ENCODE measurements at places on chromosomes 6 and 20. TPM values are rescaled to one million over a fixed set of nuclear protein-coding genes. Genes with fewer than 3 reads are reported as not detected.

GRCh38 chr6:36239774-36240173, 30.1 kb upstream of the PNPLA1 start:
- no peak for DNase-seq

- DNase-seq, result no peak
Observed at GRCh38 chr6:34510299-34510698, 44.4 kb downstream of the PACSIN1 start.

TBXT gene
- not detected for total RNA-seq

- no peak for DNase-seq
Observed at GRCh38 chr6:4224067-4224978, 88.9 kb upstream of the ECI2 start.

DNA sequence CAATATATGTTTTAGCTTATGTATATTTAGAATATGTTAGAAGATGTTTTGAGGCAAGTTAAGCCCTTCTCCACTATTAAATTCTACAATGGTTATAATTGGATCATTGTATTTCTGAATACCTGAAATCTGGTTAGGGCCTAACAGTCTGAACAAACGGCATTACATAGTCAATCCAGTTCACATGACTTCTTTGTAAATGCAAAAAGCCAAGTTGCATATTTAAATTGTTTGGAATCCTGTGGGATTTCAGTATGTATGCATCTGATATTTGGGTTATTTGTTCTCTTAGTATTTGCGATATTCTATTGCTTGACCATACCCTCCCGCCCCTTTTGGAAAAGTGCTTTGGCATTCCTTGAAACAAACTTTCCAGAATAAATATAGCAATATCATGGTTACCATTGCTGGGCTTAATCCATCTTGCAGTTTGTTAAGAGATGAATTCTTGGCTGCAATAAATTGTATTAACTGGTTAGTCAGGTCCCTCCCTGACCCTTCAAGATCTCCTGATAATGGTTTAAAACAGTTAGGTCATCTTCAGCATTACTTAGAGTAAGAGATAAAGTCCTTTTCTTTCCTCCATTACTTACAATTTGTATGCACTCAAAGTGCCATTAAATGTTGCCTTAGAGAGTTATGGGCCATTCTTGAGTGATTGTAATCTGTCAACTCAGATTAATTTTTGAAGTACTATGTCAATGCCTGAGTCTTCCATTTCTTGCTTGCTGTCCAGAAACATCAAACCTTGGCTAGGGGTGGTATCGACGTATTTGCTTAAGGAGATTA, 36.5 kb downstream of the LRRC1 start:
- DNase-seq, result peak; percentile 9

- no peak for DNase-seq
Observed at GRCh38 chr20:37702403-37703034, 8.7 kb downstream of the CTNNBL1 start.

- DNase-seq, result no peak
Observed at GRCh38 chr20:4040283-4041179, 25.2 kb upstream of the RNF24 start.

RIPPLY2 gene
- total RNA-seq, result not detected

DNA sequence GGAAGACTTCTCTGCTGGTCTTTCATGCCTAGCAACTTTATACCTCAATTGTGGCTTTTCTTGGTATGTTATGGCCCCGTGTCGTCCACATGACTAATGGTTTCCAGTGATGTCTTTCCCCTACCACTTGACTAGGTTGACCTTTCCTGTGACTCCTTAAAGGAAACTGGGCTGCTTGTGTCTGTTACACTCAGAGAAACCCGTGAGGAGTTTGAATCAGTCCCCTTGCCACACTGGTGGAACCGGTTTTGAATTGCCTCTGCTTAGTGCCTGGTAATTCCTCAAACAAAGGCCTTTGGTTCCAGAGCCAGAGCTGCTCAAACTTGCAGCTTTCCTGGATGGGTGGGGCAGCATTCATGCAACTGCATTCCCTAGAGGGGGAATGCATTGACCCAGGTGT, 21.9 kb downstream of the ECT2L start:
- DNase-seq, result no peak

GRCh38 chr20:14434384-14435136, 97.1 kb upstream of the FLRT3 start:
- no peak for DNase-seq

BPIFB2 gene
- total RNA-seq, result not detected

GRCh38 chr20:62818592-62819493, 2.0 kb downstream of the COL9A3 start:
- no peak for DNase-seq

DNA sequence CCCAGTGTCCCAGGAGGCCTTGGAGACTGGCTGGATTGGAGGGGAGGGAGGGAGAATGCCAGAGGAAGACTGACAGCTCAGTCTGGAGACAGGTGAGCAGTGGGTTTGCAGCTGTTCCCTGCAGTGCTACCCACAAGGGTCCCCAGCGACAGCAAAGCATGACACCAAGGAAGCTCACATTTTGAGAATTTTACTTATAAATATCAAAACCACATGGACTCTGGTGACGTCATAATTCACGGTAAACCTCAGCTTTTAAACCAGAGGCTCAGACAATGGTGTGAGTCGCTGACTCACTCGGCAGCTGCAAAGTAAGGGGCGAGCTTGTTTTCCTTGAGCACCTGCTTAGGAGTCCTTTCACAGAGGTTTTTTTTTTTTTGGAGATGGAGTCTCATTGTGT, 65.2 kb downstream of the THBS2 start:
- no peak for DNase-seq

GRCh38 chr6:3337521-3338350, 79.0 kb downstream of the PSMG4 start:
- DNase-seq, result no peak

DNA sequence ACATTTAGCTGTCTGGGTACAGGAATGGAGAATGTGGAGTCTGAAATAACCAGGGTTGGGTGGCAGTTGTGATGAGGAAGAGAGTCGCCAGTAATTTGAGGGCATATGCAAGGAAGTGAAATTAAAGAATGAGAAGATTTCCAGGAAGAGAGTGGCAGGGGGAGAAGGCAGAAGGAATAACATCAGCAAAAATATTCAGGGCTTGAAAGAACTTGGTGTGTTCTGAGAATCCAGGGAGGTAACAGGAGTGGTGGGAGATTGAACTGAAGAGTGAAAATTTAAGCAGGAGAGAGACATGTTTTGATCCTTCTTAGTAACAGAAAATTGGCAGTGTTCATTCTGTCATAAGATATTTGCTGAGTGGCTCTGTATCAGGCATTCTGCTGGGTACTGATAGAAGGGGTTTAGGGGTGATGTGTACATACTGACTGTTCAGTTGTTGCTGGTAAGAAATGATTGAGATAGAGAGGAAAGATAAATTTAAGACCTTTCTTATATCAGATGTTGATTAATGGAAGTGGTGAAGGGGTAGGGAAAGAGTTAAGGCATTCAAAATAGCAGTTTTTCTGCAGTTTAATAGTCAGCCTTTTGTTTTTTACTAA, 54.7 kb downstream of the PHF20 start:
- DNase-seq, result no peak

- DNase-seq, result no peak
Observed at GRCh38 chr6:145323646-145324045, 411.7 kb downstream of the EPM2A start.

DNA sequence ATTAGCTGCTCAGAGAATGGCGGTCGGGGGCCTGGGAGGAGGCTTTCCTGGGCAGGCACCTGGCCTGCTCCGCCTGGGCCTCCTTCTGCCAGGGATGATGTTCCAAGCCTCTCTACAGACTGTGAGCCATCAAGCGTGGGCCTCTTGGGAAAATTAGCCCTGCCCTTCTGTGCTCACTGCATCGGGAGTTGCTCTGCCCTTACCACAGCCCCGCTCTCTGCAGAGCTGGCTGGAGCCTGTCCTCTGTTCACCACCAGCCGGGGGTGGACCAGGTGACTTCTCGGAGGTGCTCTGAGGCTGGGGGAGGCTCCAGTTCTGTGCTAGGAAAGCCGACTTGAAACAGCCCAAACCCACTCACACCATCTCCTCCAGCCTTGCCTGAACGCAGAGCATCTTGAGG, 24.2 kb downstream of the MDGA1 start:
- no peak for DNase-seq

CRIP3 gene
- 0.79 TPM for total RNA-seq

GRCh38 chr20:61852268-61853072, 213.2 kb downstream of the TAF4 start:
- DNase-seq, result no peak

DNA sequence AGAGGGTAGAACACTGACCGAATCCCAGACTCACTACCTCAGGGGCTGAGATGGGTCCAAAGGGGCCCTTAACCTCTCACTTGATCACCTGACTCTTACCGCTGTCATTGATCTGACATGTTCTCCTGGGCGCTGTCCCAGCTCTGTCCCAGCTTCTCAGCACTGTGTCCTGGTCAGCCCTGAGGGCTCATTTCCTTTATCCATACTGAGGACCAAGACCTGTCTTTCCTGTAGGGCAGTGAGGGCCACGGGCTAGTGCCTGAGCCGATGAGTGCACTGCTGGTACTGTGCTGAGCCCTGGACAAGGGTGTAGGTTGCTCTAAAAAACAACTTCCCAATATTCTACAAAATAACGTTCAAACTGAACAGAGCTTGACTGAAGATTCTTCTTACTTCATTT, 131.5 kb downstream of the MTHFD1L start:
- no peak for DNase-seq

MROH8 gene
- 1.3 TPM for total RNA-seq

DNA sequence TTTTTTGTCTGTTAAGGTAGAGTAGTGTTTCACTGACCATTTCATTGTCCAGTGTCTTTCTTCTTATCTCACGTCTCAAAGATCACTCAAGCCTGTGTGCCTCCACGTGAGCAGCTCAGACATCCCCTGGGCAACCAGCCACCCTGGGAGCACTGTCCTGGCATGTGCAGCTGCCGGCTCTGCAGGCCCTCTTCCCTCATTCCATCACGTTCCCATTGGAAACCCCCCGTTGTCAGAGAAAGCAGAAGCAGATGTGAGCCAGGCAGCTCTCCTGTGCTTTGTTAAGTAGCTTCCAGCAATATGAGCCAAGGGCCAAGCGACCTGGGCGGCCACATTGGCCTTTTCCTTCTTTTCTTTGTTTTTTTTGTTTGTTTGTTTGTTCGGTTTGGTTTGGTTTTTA, 233.2 kb upstream of the SYNDIG1 start:
- DNase-seq, result no peak

CHRNA4 gene
- total RNA-seq, result not detected

- no peak for DNase-seq
Observed at GRCh38 chr20:33119725-33120720, 40.6 kb downstream of the BPIFB4 start.

DNA sequence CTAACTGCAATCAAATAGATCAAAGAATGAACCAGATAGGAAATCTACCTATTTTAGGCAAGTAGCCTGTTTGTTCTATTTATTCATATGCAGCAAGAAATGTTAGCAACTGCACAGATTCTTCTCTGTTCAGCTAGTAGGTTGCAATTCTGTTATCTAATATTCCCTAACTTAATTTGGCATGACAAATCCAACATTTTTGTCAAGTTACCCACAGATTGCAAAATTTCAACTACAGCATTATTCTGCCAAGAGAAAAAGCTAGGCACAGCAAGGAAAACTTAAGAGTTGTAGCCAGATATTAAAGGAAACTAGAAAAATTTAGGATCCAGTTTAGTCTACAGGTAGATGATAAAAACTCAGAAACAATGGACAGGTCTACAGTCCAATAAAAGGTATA, 104.4 kb upstream of the SYNCRIP start:
- no peak for DNase-seq

DNA sequence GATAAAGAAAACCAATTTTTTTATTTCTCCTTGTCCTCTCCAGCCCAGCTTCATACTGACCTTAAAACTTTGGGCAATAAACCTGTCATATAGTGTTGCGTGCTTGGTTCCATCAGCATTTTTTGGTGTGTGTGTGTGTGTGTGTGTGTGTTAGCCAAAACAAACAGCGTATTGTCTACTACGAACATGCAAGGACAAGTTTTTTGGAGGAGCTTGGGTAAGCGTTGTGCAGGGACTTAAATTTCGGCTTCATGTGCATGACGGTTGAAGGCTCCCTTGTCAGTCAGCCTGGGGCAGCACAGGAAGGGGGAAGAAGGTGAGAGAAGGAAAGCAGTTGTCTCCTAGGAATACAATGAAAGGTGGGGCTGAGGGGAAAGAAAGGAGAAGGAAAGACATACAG, 62.0 kb upstream of the PAX1 start:
- no peak for DNase-seq

DNA sequence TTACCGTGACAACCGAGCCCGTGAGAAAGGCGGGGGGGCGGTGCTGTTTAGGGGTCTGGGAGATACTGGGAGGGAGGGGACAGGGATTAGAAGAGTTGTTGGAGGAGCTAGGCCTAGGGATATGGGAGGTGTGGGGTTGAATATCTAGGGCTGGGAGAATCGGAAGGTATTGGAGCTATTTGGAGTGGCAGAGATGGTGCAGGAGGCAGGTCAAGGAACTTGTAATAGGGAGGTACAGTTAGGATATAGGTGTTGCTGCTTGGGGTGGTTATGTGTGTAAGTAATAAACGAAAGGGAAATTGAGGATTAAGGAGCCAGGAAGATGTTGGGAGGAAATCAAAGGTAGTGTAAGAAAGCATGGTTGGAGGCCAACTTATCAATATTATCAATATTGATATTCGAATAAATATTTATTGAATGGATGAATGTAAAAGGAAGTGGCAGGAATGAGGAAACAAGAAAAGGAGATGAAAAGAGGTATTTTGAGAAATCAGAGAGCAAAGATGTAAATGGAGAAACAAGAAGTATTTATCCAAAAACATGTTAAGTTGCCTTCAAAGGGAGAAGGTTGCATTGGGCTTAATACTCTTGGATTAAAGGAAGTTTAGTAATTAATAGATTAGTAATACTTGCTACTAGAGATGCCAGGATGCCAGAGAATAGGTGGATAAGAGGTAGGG, 602 bp downstream of the PPP1R11 start:
- DNase-seq, result no peak

SPATS1 gene
- not detected for total RNA-seq

DNA sequence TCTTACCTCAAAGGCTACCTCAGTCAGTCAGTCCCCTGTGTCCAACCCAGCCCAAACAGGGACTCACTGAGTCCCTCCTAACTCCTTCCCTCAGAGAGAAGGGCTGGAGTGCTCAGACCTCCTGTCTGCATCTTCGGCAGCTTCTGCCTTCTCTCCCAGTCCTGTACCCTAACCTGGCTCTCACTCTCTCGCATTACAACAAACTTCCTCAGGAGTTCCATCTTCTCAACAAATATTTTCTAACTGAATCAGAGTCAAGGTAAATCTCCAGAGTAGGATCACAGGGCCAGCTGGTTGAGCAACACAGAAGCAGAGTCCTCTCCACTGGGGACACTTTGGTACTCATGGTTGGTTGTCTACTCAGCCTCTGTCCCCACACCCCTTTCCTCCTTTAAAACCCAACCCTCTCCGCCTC, 92.3 kb downstream of the MRPL14 start:
- no peak for DNase-seq

GRCh38 chr6:122715725-122716124, 63.8 kb upstream of the FABP7 start:
- DNase-seq, result no peak

All from activated CD4-positive, alpha-beta T cell treated with anti-CD3 and anti-CD28 coated beads, Interleukin-2, amount 10 ng/mL, durations not matched to agents 24 days and 14 days (primary cell).